ENCODE measurements at places on chromosomes 7 and 10. TPM values are rescaled to one million over a fixed set of nuclear protein-coding genes. Genes with fewer than 3 reads are reported as not detected.

DNA sequence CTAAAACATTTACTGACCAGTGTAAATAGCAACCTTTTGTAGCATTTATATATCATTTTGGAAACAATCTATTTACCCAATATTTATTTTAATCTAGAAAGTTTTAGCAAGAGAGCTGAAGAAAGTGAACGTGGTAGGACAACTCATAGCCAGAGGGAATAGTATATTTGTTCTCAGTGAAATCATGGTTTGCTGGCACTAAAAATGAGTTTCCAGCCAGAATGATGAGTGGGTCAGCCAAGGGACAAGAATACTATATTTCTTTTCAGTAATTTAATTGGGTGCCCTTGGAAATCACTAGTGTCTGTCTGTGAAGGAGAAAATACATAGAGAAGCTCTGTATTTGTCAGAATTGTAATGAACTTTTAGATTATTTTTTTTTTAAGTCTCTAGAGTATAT is 74.9 kb downstream of the MINPP1 start:
- H3K4me3 ChIP-seq: no peak overlapping the region
- H3K27ac ChIP-seq: no peak overlapping the region
- DNase-seq: no peak
- no peaks in the 10 kb centered on the region for H3K36me3 ChIP-seq

DNA sequence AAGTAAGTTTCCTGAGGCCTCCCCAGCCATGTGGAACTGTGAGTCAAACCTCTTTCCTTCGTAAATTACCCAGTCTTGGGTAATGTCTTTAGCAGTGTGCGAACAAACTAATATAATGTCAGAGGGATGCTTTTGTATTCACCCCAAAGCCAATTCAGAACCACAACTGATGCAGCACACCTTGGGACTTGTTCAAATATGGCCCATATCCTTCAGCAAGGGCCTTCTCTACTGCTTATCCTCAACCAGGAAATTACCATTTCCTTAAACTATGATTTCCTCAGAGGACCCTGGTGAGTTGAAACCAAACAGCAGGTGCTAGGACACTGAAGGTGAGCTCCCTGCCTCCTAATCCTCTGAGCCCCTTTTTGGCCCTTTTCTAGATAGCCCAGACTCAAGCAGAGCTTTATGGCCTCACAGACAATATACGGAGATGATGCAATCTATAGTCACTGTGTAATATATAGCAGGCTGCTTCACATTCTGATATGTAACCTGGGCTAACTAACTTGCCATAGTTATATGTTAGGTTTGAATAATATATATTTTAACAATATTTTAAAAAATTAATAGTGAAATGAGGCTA is 15.2 kb downstream of the SRI start:
- H3K27ac ChIP-seq: no peak overlapping the region
- H3K27me3 ChIP-seq: no peaks in the 10 kb centered on the region
- no peak for DNase-seq

DNA sequence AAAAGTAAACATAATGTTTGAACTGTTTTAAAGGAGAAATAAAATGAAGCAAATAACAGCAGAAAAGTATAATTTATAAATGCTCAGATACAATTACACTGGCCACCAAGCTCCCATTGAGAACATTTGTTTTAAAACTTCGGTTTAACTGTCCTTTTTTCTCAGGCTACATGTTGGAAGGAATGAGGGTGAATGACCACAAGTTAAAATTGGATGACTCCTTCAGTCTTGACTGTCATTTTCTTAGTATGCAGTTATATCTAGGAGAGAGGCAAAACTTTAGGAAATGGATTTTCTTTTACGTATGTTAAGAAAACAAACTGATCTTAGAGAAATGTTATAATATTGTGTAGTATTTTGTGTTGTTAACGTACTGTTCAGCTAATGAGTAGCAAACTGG is 5.0 kb downstream of the TRIM24 start:
- no peak for DNase-seq
- H3K27me3 ChIP-seq: no peaks in the 10 kb centered on the region
- no peak overlapping the region for H3K4me3 ChIP-seq
- no peak overlapping the region for H3K27ac ChIP-seq

GRCh38 chr7:11290863-11291262 is 317.2 kb downstream of the PHF14 start:
- H3K27ac ChIP-seq: no peak overlapping the region
- no peaks in the 10 kb centered on the region for H3K36me3 ChIP-seq
- no peak overlapping the region for H3K4me3 ChIP-seq
- no peaks in the 10 kb centered on the region for H3K27me3 ChIP-seq
- H3K4me1 ChIP-seq: no peaks in the 10 kb centered on the region
- DNase-seq: no peak

The AKR1C8 gene
- 0.55 TPM for total RNA-seq

All from upper lobe of right lung (tissue), 1 donor.